ENCODE measurements at places on chromosomes 4 and X.

- DNase-seq, result no peak
Observed at GRCh38 chr4:73862322-73862721, 6.9 kb upstream of the CXCL1 start.

GRCh38 chr4:25813448-25814106 is 49.2 kb downstream of the SEL1L3 start:
- no peak for DNase-seq

- no peak for DNase-seq
Observed at GRCh38 chr4:69764311-69764710, 3.9 kb upstream of the SULT1B1 start.

GRCh38 chr4:186449954-186450353 is 105.4 kb downstream of the MTNR1A start:
- no peak for DNase-seq

DNA sequence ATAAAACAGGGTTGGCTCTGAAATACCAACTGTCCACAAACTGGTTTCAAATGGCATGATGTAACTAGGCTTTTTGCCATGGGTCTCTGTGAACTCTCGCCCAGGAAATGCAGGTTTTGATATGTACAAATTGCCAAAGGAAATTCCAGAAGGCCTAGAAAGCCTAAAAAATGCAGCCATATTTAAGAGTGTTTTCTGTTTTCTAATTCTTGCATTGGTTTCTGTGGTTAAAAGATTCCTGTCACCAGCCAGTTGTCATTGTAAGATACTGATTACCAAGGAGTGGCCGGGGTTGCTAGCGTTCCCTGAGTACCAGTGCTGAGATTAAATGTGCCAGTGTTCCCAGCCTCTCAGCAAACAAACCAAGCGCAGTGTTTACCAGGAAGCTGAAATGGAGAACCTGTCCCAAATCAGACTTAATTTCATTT is 53.9 kb upstream of the SORBS2 start:
- no peak for DNase-seq

- no peak for DNase-seq
Observed at GRCh38 chrX:10416424-10416823, 204.0 kb downstream of the MID1 start.

DNA sequence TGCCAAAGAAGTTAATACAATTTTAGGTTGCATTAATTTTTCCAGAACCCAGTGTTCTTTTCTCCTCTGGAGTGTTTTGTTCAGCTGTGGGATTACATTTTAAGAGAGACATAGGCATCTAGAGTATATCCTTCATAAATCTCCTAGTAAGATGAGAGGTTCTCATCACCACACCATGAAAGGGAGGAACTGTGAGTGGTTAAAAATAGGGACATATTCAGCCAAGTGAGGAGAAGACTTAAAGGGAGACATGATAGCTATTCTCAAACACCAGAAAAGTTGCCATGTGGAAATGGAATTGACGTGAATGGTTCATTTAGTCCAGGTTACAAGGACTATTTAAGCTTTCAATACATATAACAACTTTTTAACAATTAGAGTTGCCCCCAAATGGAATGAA is 6.5 kb upstream of the MRPL1 start:
- DNase-seq, result no peak

DNA sequence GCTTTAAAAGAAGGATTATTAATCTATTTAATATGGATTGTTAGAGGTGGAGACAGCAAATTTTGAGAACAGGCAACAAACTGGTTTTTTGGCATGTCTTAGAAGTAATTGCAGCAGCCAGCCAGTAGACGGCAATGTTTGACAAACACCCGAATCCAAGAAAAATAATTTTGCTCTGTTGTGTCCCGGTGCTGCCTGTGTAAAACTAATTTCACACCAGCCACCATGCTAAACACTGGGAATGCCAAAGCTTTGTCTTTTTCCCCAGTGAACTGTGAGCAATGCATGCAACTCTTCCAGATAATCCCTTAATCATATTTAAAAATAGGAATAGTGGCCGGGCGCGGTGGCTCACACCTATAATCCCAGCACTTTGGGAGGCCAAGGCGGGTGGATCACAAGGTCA is 25.9 kb downstream of the SMIM31 start:
- DNase-seq, result no peak

GRCh38 chr4:147814376-147814775 is 82.5 kb downstream of the ARHGAP10 start:
- no peak for DNase-seq

DNA sequence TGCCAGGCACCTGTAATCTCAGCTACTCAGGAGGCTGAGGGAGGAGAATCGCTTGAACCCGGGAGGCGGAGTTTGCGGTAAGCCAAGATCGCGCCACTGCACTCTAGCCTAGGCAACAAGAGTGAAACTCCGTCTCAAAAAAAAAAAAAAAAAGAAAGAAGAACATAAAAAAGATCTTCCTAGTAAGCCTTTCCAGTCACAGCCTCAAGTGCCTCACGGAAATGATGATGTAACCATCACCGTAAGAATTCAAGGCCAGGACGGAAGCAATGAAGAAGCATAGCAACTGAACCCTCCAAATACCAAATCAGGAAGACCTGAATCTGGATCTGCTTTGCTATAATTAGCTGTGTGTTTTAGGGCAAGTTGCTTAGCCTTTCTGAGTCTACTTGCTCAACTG is 28.8 kb downstream of the RBM47 start:
- DNase-seq, result no peak

- no peak for DNase-seq
Observed at GRCh38 chr4:40881096-40881495, 131.3 kb downstream of the NSUN7 start.

DNA sequence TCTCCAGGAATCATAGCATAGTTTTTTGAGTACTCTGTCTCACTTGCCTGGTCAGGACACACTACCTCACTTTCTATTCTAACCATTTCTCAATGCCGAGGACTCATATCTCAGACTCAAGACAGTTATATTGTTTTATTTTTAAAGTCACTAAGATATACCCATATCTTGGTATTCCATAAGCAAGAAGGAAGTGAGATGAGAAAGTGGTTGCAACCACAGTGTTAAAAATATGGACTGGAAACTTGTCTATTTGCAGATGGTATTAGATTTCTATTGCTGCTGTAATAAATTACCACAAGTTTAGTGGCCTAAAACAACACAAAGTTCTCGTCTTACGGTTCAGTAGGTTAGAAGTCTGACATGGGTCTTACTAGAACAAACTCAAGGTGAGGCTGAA is 344.8 kb upstream of the MAGEB2 start:
- DNase-seq, result no peak

GRCh38 chr4:38268837-38269236 is 308.6 kb downstream of the PTTG2 start:
- DNase-seq, result no peak

GRCh38 chr4:9899306-9900055 is 118.0 kb downstream of the DRD5 start:
- DNase-seq, result no peak

DNA sequence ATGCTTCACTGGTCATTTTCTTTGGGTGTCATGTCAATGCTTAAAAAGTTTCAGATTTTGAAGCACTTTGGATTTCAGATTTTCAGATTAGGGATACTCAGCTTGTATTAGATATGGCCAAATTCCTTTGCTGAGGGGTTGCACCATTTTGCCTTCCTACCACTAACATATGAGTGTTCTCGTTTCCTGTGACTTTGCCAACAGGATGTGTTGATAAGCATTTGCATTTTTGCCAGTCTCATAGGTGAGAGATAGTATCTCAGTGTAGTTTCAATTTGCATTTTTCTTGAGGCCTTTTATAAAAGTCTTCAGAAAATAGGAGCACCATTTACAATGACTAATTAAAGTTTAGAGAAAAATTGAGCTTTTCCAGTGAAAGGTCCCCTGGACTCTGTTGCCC is 71.6 kb upstream of the CLCN4 start:
- DNase-seq, result no peak

- DNase-seq, result no peak
Observed at GRCh38 chrX:70592091-70592490, 147.5 kb downstream of the DLG3 start.

- no peak for DNase-seq
Observed at GRCh38 chr4:64539234-64539849, 130.1 kb upstream of the TECRL start.

GRCh38 chrX:129058405-129058804 is 464.9 kb downstream of the SMARCA1 start:
- no peak for DNase-seq

DNA sequence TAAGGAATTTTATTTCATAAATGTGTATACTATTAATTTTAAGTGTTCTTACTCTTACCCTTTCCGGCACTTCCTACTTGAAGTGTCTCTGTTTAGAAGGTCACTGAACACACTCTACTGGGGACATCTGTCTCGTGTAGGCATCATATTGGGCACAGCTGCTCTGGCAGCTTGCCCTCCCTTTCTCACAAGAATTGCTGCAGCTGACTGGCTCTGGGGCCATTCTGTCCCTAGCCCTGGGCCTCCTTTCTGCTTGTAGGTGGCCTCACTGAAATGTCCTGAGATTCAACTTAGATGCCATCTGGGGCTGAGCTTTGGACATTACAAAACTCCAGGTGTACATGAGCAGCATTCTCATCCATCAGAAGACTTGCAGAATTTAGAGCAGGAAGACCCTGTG is 49.6 kb downstream of the SMAD1 start:
- DNase-seq, result no peak

DNA sequence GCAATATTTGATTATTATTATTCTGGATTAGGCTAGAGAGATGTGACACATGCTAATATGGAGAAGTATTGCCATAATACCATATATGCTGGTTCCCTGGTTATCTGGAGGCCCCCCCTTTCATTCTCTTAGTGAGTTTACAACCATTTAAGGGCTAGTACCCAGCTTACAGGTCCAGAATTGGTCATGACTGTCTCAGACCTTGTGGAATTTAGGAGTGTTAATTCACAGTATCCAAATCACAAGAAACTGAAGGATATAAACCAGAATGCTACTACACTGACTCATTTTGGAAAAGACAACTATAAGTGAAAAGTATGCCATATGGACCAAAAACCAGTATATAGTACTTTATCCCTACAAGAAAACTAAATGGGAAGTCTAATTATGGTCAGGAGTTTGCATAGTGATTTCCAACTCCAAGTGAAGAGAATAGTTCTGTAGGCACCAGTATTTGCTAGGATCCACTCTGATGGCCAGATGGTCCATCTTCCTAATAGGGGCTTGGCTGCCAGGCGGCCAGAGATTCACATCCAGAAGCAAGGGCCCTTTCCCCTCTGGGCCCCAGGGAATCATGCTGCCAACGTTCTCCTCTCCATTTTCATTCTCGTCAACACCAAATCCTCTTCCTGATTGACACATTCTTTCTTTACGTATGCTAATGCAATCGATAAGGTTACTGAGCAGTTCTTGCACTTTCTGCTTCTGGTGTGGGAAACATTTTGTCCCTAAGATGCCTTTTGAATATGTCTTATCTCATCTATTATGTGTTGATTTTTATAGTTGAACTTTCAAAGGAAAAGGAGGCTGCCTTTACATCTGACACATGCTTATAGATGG is 123.6 kb downstream of the SHROOM3 start:
- DNase-seq, result no peak

DNA sequence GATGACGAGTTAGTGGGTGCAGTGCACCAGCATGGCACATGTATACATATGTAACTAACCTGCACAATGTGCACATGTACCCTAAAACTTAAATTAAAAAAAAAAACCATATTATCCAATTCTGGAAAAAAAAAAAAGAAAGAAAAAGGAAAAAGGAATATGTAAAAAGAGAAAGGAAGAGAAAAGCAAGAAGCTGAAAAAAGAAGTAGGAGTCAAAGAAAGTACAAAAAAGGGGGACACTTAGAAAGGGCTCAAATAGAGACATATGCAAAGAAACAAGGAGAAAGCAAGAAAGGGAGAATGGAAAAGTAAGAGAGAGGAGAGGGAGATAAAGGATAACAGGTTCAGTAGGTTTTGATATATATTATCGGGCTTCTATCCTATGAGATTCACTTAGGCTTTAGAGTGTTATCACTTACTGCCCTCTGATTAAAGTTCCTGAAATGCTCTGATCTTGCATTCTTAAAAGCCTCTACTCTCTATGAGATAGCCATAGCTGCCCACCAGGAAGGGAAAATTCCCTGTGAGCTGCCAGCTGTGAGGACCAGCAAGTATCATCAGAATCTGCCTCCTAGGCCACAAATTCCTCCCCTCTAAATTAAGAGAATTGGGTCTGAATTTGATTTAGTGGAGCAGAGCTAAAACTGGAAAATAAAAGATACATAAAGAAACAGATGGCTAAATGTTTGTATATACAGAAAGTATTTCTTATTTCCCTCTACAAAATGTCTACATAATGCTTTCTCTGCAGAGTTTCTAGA is 95.2 kb downstream of the AMMECR1 start:
- DNase-seq, result no peak

GRCh38 chrX:2628751-2629315 is 62.3 kb upstream of the CD99 start:
- no peak for DNase-seq

- DNase-seq, result no peak
Observed at GRCh38 chr4:1219566-1219950, 29.4 kb downstream of the CTBP1 start.

GRCh38 chr4:4803216-4803911 is 56.1 kb upstream of the MSX1 start:
- no peak for DNase-seq

DNA sequence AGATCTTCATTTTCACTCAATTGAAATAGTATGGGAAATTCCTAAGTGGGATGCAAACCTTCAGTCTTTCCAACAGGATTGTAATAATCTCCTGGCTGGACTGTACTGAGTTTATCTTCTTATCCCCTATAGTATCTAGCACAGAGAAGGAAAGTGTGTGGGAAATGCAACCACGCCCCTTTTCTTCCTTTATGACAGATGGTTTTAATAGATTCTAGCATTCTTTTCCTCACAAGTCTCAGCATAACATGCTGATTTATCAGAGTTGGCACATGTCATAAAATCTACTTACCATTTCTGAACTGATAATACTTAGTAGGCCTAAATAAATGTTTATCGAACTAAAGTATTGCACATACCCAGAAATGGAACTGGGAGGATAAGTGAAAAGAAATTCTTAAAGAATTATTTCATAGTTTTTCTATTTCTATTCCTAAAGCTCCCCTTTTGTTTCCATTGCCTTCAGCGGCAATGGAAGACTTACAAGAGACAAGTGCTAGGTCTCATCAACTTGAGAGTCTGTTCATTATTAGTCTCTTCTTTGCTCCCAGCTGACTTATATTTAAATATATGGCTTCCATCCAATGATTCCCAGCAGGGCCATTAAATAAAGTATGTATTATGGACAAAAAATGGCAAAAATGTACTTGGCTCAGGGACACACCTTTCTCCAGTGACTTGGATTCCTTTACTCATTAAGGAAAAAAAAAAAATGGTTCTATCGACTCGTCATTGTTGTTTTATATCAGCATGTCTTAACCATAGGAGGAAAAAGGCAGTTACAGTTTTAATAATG is 484.5 kb downstream of the IL1RAPL1 start:
- no peak for DNase-seq

All from NCI-H2107 (cell line).